ENCODE measurements at places on chromosomes 12 and 14.

DNA sequence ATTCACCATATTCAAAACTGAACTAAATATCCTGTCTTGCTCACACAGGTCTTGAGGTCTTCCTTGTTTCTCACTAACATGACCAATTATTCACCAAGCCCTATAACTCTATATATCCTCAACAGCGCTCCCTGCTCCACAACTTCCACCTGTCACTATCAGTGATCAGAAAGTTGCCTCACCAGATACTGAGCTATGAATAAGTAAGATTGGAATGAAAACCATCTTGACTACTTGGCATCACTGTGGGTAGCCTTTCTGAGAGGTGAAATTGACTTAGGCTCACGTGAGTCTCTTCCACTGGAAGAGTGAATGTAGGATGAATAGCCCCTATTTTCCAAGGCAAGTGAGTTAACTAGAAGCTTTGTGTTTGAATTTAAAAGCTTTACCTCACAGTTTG is 167.1 kb downstream of the PIK3C2G start:
- no peak for DNase-seq

GRCh38 chr12:32322354-32322753 is 77.0 kb upstream of the FGD4 start:
- DNase-seq: no peak

GRCh38 chr14:100524933-100525243 is 62.3 kb downstream of the BEGAIN start:
- DNase-seq: no peak

DNA sequence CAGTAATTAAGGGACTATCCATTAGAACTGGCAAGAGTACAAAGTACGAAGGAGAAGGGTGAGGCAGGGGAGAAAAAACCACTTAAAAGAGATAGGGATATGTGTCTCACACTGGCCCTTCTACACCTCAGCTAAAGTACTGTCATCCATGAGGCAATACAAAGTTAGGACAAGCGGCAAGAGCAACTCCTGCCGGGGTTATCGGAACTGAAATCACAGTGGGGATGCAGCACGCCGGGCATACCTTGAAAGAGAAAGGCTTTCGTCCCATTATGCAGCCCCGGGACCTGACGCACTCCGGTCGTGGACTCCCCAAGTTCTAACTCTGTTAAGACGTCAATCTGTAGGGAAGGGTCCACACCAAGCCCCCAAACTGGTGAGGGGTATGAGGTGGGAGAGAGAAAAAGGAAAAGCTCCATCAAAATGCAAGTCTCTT is 1.1 kb downstream of the NELL2 start:
- no peak for DNase-seq

DNA sequence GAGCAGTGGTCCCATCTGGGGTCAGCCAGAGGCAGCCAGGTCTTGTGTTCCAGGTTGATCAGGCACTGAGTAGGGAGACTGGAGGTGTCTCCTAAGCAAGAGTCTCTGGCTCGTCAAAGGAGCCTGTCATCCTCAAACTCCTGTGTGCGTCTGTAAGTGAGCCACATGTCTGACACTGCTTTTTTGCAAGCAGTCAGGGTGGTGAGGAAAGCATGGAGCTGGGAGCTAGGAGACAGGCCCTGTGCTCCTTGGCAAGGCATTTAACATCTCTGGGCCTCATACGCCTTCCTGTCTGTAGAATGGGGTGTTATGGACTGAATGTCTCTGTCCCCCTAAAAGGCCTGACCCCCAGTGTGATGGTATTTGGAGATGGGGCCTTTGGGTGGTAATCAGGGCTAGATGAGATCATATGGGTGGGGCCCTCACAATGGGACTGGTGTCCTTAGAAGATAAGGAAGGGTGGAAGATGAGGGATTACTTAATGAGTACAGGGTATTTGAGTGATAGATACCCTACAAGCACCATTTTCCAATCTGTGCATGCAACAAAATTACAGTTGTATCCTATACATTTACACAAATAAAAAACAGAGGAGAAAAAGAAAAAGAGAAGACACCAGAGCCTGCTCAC is 53.0 kb downstream of the ARL6IP4 start:
- no peak for DNase-seq

DNA sequence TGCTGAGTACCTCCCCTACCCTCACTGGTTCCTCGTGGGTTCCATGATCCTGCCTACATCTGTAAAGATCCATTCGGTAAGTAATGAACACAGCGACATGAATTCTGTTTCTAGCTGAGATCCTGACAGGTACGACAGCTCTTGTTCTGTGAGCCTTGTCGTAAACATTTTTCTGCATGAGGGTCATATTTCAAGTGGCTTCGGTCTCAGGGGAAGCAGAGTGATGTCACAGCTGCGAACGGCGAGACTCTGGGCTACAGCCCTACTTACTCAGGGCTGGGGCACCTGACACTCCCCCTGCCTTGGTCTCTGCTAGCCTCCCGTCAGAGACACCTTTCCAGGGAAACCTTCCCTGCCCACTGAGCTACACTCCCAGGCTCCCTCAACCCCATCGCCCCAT is 85.8 kb downstream of the RBM19 start:
- no peak for DNase-seq

DNA sequence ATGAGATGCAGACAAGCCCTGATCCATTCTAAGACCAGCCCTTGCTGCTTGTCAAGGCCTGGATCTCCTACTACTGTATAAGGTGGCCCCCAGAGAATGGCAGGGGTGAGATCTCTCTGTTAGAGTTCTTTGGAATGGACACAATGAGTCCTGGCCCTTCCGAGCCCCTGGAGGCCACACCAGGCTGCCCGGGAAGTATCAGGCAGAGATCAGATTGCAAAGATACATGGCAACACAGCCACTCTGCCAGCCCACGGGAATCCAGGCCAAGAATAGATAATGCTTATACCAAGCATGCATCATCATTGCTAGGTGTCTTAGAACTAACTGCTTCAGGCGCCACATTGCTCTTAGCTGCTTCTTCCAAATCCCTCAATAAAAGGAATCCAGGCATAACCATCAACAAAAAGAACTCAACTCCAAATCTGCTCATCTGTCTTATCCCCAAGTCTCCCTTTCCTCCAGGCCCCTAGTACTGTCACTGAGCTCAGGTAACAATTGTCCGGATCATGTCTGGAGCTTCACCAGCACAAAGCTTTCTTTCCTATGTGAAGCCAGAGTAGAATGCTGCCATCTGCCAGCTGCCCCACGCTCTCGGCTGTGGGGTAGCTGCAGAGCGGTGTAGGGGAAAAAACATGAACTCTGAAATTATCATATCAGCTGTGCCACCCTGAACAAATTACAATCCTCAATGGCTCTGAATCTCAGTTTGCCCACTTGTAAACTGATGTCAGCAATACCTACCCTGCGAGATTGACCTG is 5.5 kb upstream of the VASH1 start:
- DNase-seq: no peak

DNA sequence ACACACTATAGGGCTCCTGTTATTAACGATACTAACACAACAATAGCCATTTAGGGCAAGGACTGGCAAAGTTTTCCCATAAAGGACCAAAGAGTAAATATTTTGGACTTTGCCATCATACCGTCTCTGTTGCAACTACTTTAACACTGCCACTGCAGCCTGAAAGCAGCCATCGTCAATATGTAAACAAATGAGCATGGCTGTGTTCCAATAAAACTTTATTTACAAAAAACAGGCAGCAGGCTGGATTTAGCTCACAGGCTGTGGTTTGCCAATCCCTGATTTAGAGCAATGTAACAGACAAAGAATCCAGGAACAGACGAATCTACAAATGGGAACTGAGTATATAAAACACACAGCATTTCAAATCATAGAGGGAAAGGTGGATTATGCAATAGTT is 84.1 kb downstream of the FRMD6 start:
- peak; percentile 8 for DNase-seq

DNA sequence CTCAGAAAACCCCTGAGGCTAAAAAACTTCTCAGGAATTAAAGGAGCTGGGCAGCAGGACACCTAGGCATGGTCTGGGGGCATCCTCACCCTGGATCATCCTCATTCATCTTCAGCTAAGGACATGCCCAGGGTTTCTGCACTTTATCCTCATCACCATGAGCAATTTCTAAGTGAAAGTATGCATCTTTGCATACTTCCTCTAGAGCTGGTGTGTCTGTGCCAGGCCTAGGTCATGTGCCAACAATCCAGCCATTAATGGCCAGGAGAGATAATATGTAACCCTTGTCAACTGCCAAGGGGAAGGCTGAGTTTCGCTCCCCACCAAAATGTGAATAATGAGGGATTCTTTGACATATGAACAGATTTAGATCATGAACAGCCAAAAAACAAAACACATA is 160.5 kb downstream of the KITLG start:
- peak; percentile 75 for DNase-seq

- no peak for DNase-seq
These were observed 74.2 kb downstream of the GNS start for GRCh38 chr12:64685050-64685449.

DNA sequence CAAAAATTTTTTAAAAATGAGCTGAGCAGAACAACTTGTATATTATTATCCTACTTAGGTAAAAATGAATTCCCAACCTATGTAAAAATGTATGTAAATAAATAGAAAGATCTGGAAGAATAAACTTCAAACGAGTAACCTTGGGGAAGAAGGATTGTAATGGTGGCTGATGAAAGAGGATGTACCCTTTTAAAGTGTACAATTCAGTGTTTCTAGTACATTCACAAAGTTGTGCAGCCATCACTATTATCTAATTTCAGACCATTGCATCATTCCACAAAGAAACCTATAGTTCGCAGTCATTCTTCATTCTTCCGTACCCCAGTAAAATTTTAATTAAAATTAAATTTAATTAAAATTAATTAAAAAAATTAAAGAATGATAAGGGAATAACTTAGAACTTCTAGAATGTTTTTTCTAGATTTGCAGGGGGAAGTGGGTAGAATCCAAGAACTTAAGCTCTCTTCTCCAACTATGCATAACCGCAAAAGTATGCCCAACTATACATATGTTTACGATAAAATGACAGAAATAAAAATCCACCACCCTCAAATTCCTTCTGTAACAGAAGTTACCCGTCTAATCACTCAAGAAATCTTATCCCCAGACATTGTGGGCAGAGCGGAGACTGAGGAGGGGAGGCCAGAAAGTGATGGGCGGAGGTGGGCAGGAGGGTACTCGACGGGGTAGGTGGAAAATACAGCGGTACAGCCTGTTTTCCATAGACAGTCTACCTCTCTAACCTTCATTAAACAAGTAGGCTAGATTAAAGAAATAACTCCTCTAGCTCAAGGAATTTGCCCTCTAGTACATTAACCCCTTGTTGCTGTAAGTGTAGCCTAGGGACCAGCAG is 921 bp downstream of the DEPDC4 start:
- DNase-seq: no peak

- no peak for DNase-seq
These were observed 1057.7 kb downstream of the VRK1 start for GRCh38 chr14:97854918-97855317.

GRCh38 chr12:72276181-72276805 is 4.1 kb downstream of the TRHDE start:
- no peak for DNase-seq

DNA sequence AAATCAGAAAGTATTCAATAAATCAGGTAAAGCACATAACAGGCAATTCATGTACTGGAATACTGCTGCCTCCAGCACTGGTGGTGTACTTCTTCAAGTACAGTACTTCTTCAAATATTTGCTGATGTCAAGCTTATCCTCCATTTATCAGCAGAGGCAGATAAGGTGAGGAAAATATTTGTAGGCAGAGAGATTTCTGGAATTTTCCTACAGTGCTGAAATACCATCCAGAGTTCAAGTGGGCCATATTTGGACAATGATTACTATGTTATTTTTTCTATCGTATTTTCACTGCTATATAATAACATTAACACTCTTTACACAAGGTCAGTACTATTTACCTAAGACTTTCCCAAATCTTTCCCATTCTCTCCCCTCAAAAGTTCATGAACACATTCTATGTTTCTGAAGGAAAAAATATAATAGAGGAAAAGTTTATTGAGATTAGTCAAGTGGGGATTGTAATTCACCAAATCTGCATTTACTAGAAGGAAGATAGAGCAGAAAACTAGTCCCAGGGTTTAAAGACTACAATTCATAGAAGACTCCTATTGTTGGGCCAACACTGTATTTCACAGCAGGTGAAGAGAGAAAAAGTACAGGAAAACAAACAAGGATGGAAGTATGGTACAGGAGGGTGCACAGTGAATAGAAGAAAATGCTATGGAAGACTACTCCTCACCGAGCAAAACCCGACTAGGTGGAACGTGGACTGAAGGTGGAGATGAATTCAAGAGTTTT is 141.1 kb downstream of the PAWR start:
- peak; percentile 75 for DNase-seq

DNA sequence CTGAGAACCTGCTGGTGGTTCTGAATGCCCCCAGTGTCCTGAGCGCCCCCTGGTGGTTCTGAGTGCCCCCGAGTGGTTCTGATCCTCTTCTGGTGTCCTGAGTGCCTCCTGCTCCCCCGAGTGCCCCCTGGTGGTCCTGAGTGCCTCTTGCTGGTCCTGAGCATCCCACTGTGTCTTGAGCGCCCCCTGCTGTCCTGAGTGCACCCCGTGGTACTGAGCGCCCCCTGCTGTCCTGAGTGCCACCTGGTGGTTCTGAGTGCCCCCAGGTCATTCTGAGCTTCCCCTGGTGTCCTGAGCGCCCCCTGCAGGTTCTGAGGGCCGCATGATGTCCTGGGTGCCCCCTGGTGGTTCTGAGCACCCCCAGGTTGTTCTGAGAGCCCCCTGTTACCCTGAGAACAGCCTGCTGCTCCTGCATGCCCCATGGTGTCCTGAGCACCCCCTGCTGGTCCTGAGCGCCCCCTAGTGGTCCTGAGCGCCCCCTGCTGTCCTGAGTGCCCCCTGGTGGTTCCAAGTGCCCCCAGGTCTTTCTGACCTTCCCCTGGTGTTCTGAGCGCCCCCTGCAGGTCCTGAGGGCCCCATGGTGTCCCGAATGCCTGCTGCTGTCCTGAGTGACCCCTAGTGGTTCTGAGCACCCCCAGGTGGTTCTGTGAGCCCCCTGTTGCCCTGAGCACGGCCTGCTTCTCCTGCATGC is 1165.4 kb downstream of the TMEM121 start:
- no peak for DNase-seq

GRCh38 chr14:68230950-68231717 is 411.6 kb downstream of the RAD51B start:
- peak; percentile 82 for DNase-seq

GRCh38 chr12:19316425-19316824 is 122.9 kb upstream of the AEBP2 start:
- DNase-seq: peak; percentile 43

DNA sequence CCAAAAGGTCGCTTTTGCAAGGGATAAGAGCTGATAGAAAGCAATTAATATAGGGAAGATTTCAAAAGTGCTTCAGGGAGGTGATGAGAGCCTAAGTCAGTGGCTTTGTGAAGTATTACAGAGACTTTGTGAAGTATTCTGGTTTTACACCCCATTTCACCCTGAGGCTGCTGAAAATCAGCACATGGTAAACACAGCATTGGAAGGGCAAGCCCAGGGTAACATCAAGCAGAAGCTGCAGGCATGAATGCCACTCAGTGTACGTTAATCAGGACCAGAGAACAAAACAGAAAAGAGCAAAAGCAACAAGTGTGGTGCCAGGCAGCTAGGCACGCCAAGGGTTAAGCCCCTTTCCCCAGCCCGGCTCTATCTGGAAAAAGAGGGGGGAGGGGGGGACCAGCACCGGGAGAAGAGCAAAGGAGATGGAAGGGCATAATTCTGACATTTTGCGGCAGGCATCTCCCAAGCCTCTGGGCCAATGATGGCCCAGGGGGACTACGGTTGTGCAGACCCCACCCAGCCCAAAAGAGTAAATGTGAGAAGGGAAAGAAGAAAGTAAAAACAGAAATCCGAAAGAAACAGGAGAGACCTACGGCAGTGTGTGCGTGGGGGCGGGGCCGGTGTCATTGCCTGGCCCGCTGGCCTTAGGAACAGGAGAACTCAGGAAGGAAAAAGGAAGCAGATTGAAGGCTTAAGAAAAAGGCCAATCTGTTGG is 58.9 kb downstream of the DHRS2 start:
- DNase-seq: peak; percentile 5

GRCh38 chr12:121550974-121551634 is 29.7 kb downstream of the KDM2B start:
- DNase-seq: no peak
